OCI-LY7 (cell line): ENCODE measurements at places on chromosomes 6 and 20. TPM values are rescaled to one million over a fixed set of nuclear protein-coding genes. Genes with fewer than 3 reads are reported as not detected.
A peak's percentile ranks its signal among the peaks of the same experiment; 100 is the strongest.

DNA sequence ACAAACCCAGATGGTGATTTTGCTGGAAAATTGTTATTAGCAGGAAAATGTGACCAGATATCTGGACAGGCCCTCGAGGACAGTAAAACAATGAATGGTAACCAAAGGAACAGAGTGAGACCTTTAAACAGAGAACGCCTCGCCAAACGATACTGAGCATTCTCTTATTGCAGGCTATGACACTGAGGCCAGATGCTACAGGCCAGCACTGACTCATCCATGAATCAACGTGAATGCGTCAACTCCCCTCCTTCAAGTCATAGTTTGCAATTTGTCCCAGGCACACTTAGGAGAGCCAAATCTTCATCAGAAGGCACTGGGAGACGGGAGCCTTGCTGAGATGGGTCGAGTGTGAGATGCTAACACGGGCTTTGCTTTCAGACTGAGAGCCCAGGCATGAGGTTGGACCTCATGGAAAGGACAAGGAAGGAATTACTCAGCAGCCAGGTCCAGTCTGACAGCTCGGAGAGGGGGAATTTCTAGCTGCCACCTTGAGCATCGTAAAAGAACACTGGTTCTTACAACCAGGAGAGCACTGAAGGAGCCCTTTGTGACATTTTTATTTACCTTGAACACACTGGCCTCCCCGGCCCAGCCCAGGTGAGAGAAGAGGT lies 60.7 kb downstream of the BMP7 start:
- DNase-seq, result no peak

DNA sequence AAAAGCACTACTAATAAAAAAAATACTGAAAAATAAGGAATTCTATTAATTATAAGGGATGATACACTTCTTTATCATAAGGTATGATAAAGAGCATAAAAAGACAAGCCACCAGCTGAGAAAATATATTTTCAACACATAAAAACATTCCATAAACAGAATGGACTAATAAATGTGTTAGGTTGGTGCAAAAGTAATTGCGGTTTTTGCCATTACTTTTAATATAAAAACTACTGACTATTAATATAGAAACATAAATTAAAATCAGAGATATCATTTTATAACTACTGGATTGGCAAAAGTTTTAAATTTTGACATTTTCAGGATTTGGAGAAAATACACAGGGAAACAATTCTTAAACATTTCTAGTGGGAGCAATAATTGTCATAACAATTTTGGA lies 37.1 kb upstream of the FKBP1C start:
- DNase-seq, result no peak

GRCh38 chr6:169627736-169628607 lies 73.9 kb downstream of the WDR27 start:
- no peak for DNase-seq

DNA sequence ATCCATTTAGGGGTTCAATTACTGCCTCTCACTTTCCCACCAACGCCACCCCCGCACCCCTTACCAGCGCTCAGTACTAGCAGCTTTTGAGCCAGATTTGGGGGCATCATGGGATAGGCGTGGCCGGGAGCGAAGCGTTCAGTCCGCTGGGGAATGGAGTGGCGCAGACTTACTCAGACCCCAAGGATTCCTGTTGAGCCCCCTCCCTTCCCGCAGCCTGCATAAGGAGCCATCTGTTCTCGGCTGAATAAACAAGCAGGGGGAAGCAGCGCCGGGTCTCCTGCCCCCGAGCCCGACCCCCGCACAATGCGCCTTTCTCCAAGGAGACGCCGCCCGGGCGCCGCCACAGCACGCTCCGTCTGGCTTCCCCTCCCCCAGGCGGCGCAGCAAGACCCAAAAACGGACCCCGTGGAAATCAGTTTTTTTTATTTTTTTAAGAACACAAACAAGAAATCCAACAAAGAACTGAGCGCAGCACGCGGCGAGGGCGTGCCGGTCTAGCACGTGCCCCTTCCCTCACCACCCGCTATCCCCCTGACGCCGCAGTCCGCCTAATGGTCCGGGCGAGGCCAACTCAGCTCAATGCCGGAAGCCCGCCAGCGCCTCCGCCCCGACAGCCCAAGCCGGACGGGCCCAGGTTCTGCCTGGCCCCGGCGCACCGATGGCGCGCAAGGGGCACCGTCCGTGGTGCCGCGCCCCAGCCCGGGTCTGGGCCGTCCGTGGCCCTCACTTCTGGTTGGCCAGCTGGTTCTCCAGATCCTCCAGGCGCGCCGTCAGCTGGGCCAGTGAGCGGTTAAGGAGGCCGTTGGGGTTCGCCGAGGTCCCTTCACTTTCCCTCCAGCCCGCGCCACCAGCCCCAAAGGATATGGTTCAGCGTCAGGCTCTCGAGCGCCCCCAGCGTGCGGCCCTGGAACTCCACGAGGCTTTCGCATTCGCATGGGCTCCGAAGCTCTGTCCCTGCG lies 13.3 kb upstream of the RBPJL start:
- DNase-seq, result no peak

- no peak for DNase-seq
These were observed 605.4 kb upstream of the HTR1E start for GRCh38 chr6:86331919-86332318.

GRCh38 chr6:70371454-70372105 lies 41.7 kb upstream of the FAM135A start:
- peak; percentile 68 for DNase-seq

- no peak for DNase-seq
These were observed 2.7 kb downstream of the CDC5L start for GRCh38 chr6:44390158-44390683.

The BTNL2 gene
- 4.9 and 5.1 TPM in 2 replicates for total RNA-seq

The GRM1 gene
- not detected in 2 replicates for total RNA-seq

The RAB44 gene
- total RNA-seq, result not detected in 2 replicates

The C6orf15 gene
- total RNA-seq, result not detected in 2 replicates
